ENCODE measurements at places on chromosomes 12 and 14.

DNA sequence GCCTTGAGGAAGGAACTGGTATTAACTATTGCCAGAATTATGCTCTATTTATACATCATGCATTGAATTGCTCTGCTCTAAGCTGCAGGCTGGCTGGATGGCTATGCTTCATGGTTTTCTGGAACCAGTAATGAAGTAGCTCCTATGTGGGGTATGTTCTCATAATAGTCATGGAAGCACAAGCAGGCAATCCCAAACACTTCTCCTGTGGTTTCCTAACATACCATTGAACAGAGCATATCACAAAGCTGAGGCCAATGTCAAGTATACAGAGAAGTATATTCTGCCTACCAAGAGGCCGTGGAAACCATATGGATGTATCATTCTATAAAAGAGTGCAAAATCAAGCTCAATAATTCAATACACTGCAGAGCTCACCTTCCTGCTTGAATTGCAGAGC is 1752.4 kb upstream of the FLRT2 start:
- DNase-seq: no peak

DNA sequence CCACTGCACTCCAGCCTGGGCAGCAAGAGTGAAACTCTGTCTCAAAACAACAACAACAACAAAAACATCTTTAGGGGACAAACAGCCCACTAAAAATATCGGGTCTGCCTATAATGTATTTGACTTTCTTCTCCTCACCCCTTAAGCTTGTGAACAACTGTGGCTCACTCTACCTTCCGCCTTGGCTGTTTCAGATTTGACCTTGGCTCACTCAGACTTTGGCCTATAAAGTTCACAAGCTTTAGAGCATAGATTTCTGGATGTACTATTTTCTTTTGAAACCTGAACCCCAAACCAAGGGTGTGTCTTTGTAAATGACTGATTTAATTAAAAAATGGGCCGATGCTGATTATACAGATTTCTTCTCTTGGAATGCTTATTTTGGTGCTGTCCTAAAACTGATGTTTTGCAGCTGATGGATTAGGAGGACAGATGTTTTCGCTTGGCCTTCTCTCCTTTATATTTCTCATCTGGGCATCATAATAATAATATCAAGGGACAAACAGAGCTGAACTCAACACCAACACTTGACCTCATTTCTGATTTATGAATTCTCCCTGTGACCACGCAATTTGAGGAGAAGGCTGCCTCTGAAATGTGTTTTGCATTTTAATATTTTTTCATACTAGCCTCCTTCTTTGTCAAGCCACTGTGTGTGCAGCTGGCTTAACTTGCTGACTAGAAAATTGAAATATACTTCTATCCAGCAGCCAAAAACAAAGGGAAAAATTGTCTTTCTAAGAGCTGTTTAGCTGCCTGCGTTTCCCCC is 40.2 kb upstream of the RASSF3 start:
- DNase-seq: no peak

- no peak for DNase-seq
Observed at GRCh38 chr12:109639151-109639872, 65.7 kb downstream of the MVK start.

DNA sequence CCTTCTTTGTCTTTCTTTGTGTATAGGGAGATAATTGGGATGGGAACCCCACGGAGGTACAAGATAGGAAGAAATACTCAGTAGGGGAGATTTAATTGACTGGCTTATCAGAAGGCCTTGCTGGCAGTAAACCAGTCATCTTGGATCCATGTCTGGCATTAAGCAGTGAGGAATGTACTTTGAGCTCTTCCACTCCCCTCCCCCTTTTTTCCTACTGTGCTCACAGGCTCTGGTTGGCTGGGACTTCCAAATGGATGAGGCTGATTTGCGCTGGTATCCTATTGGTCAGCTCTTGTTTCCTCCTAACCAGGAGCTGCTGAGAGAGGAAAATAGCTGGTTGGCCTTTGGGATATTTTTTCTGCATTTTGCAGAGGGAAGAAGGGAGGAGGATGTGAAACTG is 24.7 kb downstream of the NGDN start:
- DNase-seq: no peak

DNA sequence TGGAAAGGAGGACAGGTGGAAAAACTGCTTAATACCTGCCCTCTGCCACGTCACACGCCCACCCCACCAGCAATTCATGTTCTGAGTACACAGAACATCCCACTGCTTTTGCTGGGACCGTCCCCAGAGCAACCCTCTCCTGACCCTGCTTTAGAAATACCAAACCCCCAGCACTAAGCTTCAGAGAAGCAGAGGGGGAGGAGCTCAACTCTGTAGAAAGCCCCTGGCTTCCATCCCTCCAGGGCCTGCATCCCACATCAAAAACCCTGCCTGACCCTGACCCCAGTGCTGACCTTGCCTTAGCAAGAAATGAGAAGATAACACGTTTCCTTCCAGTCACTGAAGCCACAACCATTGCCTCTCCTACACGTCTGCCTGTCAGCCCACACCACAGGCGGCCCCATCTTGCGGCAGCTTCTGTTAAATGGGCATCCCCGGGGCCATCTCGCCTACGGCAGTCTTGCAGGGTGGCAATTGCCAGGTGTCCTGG is 19.7 kb downstream of the VDR start:
- no peak for DNase-seq

DNA sequence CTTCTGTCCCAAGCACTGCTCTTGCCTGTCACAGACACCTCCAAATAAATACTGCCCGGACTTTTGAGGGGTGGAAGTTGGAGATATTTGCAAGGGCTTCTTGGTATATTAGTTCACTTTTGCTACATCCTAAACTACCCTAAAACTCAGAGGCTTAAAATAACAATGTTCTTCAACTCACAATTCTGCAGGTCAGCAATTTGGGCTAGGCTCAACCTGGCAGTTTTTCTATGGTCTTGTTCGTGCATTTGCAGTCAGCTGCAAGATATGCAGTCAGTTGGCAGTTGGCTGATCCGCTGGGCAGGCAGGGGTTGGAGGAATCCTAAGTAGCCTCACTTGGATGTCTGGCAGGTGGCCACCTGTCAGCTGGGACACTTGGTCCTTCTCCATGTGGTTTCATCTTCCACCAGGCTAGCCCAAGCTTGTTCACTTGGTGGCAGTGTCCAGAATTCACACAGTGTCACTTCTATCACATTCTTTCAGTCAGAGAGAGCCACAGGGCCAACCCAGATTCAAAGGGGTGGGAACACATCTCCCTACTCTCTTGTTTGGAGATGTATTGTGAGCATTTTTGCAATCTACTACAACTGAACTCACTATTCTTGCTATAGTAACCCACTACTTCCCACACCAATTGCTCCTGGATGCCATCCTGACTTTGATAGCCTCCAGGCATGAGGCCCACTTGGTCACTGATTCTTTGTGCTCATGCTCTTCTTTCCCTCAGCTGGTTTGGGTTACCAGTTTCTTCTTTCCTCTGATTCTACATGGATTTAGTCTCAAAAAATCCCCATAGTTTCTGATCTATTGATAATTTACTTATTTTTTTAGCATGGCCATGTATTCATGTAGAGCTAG is 27.8 kb upstream of the CAPRIN2 start:
- DNase-seq: no peak

Data from KG1 (cell line).